ENCODE measurements at places on chromosomes 2 and 18. TPM values are rescaled to one million over a fixed set of nuclear protein-coding genes. Genes with fewer than 3 reads are reported as not detected.

Gene FBLN7
- 0.18 TPM for total RNA-seq

Gene DYSF
- total RNA-seq: 3.4 TPM

Gene HOXD12
- total RNA-seq: not detected

Gene OTX1
- total RNA-seq: 0.92 TPM

Gene SDC1
- total RNA-seq: 2.3 TPM

Gene RNF152
- 10.5 TPM for total RNA-seq

Gene BOK
- total RNA-seq: 13.5 TPM

Gene ANKRD30B
- total RNA-seq: not detected

Gene GRB14
- 5.1 TPM for total RNA-seq

Gene SCYGR4
- total RNA-seq: not detected

Gene AOX1
- 46.0 TPM for total RNA-seq

Gene CPLX4
- total RNA-seq: not detected

Gene HSPE1
- 69.5 TPM for total RNA-seq

All from ovary (tissue), 10 donors.